Ovary (tissue), 10 donors: ENCODE measurements at places on chromosomes 5 and 9.

GRCh38 chr5:180825768-180826525 lies 23.3 kb upstream of the MGAT1 start:
- no peak for DNase-seq

DNA sequence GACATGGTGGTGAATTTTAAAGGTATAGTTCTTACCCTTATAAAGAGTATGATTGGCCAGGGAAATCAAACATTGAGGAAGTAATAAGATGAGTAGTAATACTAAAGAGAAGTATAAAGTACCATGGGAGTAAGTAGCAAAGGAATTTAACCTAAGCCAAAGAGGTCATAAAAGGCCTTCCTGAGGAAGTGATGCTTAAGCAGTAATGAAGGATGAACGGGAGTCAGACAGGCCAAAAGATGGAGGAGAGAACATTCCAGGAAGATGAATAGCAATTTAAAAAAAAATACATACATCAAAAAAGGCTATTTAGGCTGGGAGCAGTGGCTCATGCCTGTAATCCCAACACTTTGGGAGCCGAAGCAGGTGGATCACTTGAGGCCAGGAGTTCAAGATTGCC lies 29.0 kb downstream of the KLHL3 start:
- DNase-seq = no peak

GRCh38 chr9:129596541-129597331 lies 24.2 kb downstream of the C9orf50 start:
- DNase-seq = peak; percentile 66

GRCh38 chr9:79977510-79978197 lies 405.9 kb downstream of the TLE4 start:
- DNase-seq = no peak

DNA sequence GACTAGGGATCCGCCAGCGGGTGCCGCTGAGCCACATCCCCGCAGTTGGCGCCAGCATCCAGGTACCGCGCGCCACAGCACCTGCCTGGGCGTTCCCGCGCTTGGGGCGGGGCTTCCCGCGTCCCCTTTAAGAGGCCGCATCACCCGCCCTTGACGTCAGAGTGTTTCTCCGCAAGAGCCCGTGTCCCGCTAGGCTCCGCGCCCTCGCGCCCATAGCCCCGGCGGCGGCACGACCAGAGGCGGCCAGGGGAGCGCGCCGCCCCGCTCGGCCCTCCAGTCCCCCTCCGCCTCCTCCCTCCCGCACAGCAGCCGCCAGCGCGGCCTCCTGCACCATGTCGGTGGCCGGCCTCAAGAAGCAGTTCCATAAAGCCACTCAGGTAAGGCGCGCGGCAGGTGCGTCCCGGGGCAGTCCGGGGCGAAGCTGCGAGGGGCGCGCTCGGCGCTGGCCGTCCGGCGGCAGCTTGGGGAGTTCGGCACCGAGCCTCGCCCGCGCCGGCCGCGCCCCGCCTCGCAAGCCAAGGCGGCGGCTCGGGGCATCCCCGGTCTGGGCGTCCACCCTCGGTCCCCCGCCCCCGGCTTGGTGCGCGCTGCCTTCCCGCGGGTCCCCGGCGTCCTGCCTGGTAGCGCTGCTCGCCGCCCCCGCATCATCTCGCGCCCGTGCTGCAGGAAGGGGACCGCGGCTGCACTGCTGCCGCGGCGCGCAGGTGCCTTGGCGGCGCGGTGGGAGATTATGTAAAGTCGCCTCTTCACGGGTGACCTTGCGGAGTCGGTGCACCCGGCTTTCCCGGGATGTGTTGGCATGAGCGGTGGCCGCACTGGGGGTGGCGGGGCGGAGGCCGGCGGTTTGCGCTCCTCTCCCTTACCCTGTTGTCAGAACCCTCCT lies at the start of gene SH3GL2:
Gene SH3GL2, plus strand, starts transcription at position 156 of the 883 bp plus-strand sequence.
- no peak for DNase-seq

DNA sequence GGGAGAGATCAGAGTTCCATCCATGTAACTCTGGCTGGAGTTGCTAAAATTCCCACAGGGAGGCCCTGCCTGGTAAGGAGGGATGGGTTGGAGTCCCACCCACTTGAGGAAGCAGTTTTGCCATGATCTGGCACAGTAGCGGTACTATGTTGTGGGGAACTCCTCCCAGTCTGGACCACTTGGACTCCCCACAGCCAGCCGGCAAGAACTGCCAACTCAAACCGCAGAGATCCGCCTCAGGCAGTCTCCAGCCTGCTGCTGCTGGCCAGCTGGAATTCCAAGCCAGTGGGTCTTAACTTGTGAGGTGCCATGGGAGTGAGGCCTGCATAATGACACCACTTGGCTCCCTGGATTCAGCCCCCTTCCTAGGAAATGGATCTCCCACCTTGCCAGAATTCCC lies 151.9 kb downstream of the NDUFS4 start:
- DNase-seq = no peak

- no peak for DNase-seq
Observed at GRCh38 chr5:179455320-179455719, 95.0 kb upstream of the RUFY1 start.

DNA sequence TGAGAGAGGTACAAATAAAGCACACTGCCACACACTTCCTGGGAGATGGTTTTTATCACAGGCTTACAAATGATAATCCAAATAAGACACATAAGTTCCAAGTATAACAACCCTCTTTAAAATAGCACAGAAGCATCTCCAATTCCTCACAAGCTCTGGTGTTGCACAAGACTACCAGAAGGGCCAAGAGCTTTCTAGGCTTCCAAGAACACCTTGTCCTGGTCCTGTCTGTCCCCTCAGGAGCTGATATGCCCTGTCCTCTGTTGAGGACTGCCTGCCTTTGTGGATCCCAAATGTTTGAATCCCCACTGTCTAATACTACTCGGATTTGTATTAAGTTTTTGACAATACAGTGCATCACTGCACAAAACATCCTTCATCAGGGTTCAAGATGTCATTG lies 110.1 kb downstream of the SPOCK1 start:
- no peak for DNase-seq

DNA sequence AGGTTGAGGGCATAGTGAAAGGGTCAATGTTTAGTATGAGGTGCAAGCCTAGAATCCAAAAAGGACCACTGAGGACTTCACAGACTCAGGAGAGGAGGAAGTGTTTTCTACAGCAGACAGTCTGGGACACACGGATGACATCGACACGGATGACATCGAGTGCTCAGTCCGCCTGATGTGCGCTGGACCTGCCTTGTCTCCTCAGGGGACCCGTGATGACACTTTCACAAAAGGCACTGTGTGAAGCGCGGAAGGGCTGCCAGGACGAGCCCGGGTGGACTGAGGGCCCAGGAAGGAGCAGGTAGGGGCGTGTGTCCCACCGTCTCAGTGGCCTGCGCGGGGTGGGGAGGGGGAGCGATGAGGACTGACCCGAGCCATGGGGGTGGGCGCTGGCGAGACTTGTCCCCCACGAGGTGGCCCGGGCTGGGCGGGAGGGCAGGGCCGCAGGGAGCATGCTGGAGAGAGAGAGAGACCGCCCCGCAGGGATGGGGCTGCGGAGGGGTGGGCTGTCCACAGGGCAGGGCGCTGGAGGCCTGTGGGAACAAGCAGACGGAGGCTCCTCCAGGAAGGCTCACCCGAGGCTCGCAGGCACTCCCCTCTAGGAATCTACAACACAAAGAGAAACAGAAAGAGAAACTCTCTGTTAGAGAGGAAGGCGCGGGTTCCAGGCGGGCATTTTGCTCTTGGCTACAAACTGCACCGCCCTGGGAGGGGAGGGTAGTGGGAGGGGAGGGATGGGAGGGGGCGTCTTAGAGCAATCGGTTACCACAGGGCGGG lies 54.9 kb downstream of the USP20 start:
- no peak for DNase-seq

GRCh38 chr9:115285836-115286235 lies 167.9 kb upstream of the TNC start:
- DNase-seq = no peak

DNA sequence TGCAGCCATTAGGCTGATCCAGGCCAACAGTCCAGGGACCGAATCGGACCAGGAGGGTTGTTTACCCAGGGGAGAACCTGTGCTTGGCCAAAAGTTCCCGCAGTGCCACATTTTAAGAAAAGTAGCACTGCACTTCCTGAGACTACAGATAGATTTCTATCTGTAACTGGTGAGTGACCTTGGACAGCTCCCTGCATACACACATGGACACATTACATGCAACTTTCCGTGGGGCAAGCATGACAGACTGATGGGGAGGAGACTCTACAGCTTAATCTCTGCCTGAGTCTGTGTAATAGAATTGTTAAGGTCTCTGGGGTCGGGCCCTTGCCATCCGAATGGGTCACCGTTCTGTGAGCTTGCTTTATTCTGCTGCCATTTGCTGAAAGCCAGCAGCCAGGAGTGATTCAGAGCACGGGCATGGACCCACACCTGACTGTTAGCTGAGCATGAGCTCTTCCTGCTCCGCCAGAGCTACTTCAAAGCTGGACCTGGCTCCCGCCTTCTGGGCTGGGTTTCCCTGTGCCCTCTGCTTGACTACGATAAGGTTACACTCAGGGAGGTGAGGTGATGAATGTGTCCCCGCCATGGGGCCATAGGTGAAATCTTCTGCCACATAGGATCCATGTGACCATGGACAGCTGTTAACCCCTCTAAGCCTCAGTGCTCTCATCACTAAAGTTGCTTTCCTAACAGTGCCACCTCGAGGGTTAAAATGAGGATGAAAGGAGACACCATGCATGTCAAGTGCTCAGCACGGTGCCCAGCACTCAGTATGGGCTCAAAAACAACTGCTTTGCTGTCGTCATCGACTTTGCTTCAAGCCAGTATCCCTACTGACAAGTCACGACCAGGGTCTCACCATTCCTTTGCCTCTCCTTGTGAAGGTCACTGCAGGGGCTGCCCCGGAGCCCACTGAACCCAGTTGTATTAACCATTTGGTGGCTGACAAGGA lies 200.0 kb downstream of the MELK start:
- no peak for DNase-seq

DNA sequence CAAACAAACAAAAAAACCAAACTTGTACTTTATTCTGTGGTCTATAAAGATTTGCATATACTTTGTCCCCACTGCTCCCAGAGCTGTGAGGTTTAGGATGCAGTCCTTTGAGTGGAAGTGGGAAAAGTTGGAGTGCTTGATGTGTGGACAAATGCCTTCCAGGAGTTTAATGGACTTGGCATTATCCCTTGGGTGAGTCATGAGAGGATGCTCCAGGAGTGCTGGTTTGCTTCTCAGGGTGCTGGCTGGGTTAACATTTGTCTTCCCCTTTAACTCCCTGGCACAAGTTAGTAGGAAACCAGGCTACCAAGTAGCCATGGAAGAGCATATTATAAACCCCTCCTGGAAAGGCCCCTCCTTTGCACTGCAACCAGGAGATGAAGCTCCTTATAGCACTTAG lies 417.4 kb upstream of the RIOK2 start:
- no peak for DNase-seq

DNA sequence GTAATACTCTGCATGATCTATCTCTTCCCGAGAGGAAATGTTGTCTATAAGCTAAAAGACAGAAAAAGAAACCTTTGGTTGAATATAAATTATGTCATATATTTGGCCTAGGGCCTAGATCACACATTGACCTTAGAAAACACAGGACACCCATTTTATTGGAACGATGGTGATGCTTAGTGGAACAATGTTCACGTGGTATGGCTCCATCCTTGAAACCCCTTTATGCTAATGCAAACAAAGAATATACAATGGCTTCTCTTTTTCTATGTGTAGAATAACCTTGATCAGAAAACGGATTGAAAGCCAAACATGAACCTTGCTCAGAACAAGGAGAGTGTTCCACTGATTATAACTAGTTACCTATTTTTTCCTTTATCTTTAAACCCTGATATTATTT lies 24.5 kb downstream of the MRPS27 start:
- DNase-seq = no peak

- no peak for DNase-seq
Observed at GRCh38 chr5:32981061-32981460, 269.9 kb downstream of the NPR3 start.

DNA sequence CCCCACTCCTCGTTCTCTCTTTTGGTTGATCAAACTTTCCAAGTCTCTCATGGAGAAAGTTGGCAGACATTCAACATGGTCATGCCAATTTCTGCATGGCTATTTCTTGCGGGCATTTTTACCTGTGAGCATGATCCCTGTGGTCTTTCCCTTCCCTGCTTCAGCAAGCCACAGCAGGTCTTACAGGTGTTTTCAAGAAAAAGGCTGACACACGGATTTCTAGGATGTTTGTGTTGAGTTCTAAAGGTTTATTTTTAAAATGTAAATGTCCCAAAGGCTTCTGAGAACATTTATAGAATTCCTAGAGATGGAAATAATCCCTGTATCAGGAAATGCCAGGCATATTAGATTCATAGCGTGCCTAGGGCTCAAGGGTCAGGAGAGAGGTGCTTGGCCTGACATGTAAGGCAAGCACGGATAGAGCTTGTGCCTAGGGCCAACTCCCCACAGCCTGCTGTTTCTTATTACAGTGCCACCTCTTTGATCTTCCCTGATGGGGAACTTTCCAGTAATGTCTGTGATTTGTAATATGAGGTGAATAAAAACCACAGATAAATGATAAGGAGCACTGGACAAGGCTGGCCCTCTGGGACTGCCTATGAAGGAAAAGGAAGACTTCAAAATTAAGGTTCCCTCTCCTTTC lies 79.8 kb downstream of the MUSK start:
- no peak for DNase-seq

- no peak for DNase-seq
Observed at GRCh38 chr5:158313027-158313732, 454.2 kb upstream of the CLINT1 start.

DNA sequence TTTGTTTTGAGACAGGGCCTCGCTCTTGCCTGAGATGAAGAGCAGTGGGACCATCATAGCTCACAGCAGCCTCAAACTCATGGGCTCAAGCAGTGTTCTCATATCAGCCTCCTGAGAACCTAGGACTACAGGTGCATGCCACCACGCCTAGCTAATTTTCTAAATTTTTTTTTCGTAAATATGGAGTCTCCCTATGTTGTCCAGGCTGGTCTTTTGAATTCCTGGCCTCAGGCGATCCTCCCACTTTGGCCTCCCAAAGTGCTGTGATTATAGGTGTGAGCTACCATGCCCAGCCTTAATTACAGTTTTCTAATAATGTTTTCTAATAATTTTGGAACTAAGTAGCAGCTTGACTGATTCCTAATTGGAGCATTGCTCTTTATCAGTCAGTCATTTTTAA lies 15.1 kb downstream of the GAPVD1 start:
- DNase-seq = no peak

DNA sequence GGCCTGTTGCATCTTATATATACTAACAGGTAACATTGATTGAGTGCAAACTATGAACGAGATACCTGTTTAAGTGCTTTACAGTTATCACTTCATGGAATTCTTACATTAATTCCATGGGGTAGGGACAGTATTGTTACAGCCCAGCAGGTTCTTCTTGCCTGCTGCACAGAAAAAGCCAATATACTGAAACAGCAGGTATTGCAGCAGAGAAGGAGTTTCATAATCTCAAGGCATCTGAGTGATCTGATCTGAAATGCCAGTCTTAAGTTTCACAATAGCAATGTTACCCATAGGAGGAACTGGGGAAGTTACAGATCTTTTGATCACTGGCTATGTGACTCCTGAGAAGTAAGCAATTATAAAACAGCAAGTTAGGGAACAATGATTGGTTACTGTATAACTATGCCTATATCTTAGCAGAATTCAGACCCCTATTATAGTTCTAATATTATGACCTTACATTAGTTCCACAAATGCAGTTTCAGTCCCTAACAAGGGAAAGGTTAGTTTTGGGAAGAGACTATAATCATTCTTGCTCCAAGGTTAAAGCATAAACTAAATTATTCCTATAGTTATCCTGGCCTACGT lies 126.5 kb upstream of the BNC2 start:
- no peak for DNase-seq
